Mesendoderm (in vitro differentiated cells): ENCODE measurements at places on chromosomes 12 and 14.

- DNase-seq: peak; percentile 87
- peak overlapping the region; percentile 80 for H3K4me3 ChIP-seq
- H3K27ac ChIP-seq: no peak overlapping the region
- H3K36me3 ChIP-seq: no peaks in the 10 kb centered on the region
- peaks cover 6% of the 10 kb centered on the region for H3K4me1 ChIP-seq
- no peaks in the 10 kb centered on the region for H3K27me3 ChIP-seq
Measured at GRCh38 chr14:23182372-23183157, 895 bp downstream of the SLC7A8 start.

DNA sequence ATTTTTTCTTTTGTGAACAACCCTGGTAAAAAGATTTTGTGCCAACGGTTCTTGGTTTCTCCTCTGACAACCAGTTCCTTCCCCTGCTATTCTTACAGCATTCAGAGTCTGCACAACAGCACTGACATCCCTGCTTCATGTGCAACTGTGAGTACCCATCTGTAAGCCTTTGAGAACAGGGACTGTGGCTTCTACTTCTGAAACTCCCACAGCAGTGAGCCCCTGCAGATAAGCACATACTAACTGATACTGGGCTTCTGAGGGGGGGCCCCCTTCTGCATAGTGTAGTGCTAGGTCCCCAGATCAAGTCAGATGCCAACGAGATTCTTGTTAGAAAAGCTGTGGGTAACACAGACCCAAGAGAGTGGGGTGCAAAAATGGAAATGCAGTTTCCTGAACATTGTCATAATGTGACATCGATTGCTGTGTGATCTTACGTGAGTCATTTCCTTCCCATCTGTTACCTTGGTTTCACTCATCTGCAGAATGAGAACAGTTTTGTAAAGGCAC is 11.1 kb upstream of the NINJ2 start:
- DNase-seq: no peak
- no peak overlapping the region for H3K4me3 ChIP-seq
- no peak overlapping the region for H3K27ac ChIP-seq
- peaks cover 3% of the 10 kb centered on the region for H3K4me1 ChIP-seq

- no peaks in the 10 kb centered on the region for H3K36me3 ChIP-seq
- H3K4me3 ChIP-seq: no peak overlapping the region
- DNase-seq: no peak
- H3K27me3 ChIP-seq: no peaks in the 10 kb centered on the region
- H3K27ac ChIP-seq: no peak overlapping the region
Measured at GRCh38 chr14:53525608-53526007, 372.5 kb upstream of the DDHD1 start.

DNA sequence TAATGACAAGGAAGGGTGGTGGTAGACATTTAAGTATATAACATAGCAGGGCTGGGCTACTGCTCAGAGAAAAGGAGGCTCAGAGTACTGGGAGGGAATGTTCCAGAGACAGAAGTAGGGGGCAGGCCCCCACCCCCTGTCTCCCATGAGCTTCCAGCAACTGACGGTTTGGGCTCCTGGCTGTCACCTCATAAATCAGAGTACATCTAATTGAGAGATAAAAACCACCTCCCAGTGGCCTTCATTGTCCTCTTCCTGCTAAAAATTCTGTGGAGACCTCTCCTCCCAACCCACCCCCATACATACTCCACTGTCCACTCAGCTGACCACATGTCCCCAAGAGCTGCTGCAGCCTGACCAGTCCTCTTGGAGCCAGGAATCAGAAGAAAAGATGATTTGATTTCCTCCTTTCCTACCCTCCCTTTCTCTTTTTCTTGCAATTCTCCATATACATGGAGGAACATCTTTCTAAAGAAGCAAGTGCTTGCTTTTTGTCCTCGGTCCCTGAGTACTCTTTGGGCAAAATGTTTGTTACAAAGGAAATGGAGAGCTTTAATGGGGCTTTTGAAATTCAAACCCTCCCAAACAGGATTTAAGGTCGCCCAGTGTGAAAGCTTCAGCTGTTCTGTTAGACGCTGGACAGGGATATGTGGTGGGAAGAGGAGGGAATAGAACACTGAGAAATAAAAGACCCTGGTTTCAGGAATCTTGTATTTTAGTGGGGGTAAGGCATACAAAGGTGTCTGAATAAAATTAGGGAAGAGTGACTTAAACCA is 16.4 kb upstream of the KCNA5 start:
- peaks cover 5% of the 10 kb centered on the region for H3K4me1 ChIP-seq
- H3K27ac ChIP-seq: peak overlapping the region; percentile 3
- no peak overlapping the region for H3K4me3 ChIP-seq
- no peaks in the 10 kb centered on the region for H3K36me3 ChIP-seq
- DNase-seq: no peak

DNA sequence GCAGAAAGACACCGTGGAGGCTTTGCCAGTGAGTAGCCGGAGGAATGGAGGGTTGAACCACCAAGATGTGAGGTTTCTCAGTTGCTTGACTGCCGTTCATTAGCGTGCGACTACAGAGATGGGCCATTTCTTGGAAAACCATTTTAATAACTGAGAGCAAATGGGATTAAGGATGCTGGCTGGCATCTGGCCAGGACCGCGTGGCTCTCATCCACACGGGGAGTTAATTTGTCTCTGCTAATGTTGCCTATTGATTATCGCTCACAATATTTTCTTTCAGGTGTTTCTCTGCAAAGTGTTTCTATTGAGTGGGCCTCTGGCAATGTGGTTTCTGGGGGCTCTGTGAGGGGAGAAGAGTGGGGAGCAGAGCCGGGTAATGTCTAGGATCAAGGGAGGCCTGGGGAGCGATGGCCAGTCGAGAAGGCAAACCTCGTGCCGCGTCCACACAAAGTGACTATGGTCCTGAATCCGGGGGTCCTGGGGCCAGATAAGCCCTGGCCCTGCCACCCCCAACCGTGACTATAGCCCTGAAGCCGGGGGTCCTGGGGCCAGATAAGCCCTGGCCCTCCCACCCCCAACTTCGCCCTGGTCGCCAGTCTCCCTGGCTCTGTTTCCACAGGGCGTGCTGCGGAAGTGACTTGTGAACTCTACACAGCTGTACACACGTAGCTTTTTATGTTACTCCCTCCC is 110.6 kb downstream of the PRMT8 start:
- H3K4me1 ChIP-seq: peaks cover 19% of the 10 kb centered on the region
- H3K27ac ChIP-seq: no peak overlapping the region

- no peaks in the 10 kb centered on the region for H3K27me3 ChIP-seq
- no peaks in the 10 kb centered on the region for H3K4me1 ChIP-seq
- no peak overlapping the region for H3K4me3 ChIP-seq
- DNase-seq: no peak
- H3K36me3 ChIP-seq: no peaks in the 10 kb centered on the region
Measured at GRCh38 chr12:22527999-22528398, 16.3 kb downstream of the C2CD5 start.

- DNase-seq: peak; percentile 83
- H3K27ac ChIP-seq: no peak overlapping the region
- no peaks in the 10 kb centered on the region for H3K27me3 ChIP-seq
- peaks cover 3% of the 10 kb centered on the region for H3K36me3 ChIP-seq
- peaks cover 2% of the 10 kb centered on the region for H3K4me1 ChIP-seq
Measured at GRCh38 chr12:111745211-111745610, 21.5 kb upstream of the ALDH2 start.

DNA sequence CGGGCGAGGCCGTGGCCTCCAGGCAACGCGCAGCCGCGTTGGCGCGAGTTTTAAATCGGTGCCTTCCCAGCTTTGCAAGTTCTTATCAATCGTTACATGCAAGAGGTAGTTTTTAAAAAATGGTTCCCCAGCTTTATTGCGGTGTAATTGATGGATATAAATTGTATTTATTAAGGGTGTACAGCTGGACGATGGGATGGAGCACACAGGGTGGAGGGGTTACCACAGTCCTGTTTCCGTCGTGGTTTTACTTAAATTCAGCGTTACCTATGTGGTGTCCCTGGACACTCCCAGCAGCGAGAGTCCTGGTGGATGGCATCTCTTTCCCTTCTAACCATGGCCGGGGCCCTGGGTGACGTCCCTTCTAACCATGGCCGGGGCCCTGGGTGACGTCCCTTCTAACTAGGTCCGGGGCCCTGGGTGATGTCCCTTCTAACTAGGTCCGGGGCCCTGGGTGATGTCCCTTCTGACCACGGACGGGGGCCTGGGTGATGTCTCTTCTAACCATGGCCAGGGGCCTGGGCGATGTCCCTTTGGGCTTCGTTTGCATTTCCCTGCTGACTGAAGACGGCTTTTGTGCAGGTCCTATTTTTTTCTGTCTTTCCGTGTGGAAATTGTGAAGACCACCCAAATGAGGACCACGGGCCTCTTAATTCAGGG is 97.9 kb downstream of the TNFAIP2 start:
- H3K4me3 ChIP-seq: peak overlapping the region; percentile 2
- DNase-seq: no peak
- H3K27me3 ChIP-seq: no peaks in the 10 kb centered on the region
- H3K27ac ChIP-seq: no peak overlapping the region
- no peaks in the 10 kb centered on the region for H3K4me1 ChIP-seq

- no peaks in the 10 kb centered on the region for H3K27me3 ChIP-seq
- no peak overlapping the region for H3K4me3 ChIP-seq
- H3K27ac ChIP-seq: no peak overlapping the region
- H3K4me1 ChIP-seq: no peaks in the 10 kb centered on the region
- DNase-seq: no peak
Measured at GRCh38 chr14:61345151-61345482, 23.7 kb downstream of the PRKCH start.

GRCh38 chr14:25252793-25253192 is 202.8 kb upstream of the STXBP6 start:
- H3K27me3 ChIP-seq: no peaks in the 10 kb centered on the region
- H3K4me1 ChIP-seq: no peaks in the 10 kb centered on the region
- no peak for DNase-seq
- no peak overlapping the region for H3K27ac ChIP-seq
- no peak overlapping the region for H3K4me3 ChIP-seq
- no peaks in the 10 kb centered on the region for H3K36me3 ChIP-seq

- H3K36me3 ChIP-seq: no peaks in the 10 kb centered on the region
- no peak overlapping the region for H3K4me3 ChIP-seq
- DNase-seq: no peak
- peaks cover 15% of the 10 kb centered on the region for H3K4me1 ChIP-seq
Measured at GRCh38 chr12:24378548-24379407, 429.3 kb upstream of the SOX5 start.

- no peaks in the 10 kb centered on the region for H3K36me3 ChIP-seq
- DNase-seq: no peak
- no peak overlapping the region for H3K27ac ChIP-seq
- no peaks in the 10 kb centered on the region for H3K27me3 ChIP-seq
- peaks cover 2% of the 10 kb centered on the region for H3K4me1 ChIP-seq
Measured at GRCh38 chr14:68245146-68246073, 425.8 kb downstream of the RAD51B start.

DNA sequence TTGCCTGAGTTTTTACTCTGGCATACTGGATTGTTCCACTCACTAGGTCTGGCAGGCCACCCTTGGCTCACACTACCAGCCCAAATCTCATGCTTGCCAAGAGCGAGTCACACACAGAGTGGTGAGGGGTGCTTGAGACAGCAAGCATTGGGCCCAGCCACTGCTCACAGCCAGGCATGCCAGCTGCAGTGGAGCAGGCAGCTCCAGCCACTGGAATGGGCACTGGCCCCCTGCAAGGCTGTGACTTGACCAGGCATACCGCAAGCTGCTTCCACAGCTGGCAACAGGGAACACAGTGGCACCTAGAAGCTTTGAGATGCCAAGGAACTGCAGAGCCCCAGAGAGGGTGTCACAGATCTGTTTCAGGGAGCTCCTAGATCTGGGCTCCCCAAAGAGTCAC is 488.5 kb downstream of the LRFN5 start:
- H3K27ac ChIP-seq: no peak overlapping the region
- H3K27me3 ChIP-seq: no peaks in the 10 kb centered on the region
- H3K4me3 ChIP-seq: no peak overlapping the region
- H3K4me1 ChIP-seq: no peaks in the 10 kb centered on the region
- no peaks in the 10 kb centered on the region for H3K36me3 ChIP-seq
- DNase-seq: no peak

- no peaks in the 10 kb centered on the region for H3K36me3 ChIP-seq
- no peak for DNase-seq
- no peaks in the 10 kb centered on the region for H3K27me3 ChIP-seq
- H3K4me1 ChIP-seq: no peaks in the 10 kb centered on the region
Measured at GRCh38 chr12:104828015-104828414, 130.1 kb downstream of the SLC41A2 start.

DNA sequence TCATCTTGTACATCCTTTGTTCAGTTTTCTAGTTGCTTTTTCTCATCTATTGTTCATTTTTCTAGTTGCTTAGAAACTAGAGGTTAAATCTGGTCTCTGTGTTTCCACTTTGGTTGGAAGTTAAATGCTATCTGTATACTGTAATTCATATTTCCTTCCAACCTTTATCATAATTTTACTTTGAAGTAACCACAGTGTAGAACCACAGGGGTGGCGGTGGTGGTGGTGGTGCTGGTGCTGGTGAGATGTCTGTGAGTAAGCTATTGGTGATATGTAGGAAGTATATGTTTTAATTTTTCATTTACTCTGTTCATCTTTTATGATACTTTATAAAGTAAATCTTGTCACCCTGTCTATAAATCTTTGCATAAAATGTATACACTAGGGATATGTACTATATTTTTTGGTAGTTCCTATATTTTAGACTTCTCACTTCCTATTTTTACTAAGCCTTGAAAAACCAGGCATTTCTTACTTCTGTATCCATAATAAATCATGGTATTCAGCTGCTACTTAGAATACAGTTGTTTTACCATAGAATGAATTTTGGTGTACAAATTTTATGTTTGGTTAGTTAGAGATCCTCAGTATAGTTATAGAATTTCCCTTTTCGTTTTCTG is 31.9 kb downstream of the CCDC91 start:
- no peak overlapping the region for H3K27ac ChIP-seq
- H3K36me3 ChIP-seq: no peaks in the 10 kb centered on the region
- H3K4me1 ChIP-seq: peaks cover 4% of the 10 kb centered on the region
- no peak for DNase-seq
